ENCODE measurements at places on chromosomes 5 and 9.
A peak's percentile ranks its signal among the peaks of the same experiment; 100 is the strongest.

GRCh38 chr9:2567922-2568321, 53.7 kb upstream of the VLDLR start:
- DNase-seq, result no peak

DNA sequence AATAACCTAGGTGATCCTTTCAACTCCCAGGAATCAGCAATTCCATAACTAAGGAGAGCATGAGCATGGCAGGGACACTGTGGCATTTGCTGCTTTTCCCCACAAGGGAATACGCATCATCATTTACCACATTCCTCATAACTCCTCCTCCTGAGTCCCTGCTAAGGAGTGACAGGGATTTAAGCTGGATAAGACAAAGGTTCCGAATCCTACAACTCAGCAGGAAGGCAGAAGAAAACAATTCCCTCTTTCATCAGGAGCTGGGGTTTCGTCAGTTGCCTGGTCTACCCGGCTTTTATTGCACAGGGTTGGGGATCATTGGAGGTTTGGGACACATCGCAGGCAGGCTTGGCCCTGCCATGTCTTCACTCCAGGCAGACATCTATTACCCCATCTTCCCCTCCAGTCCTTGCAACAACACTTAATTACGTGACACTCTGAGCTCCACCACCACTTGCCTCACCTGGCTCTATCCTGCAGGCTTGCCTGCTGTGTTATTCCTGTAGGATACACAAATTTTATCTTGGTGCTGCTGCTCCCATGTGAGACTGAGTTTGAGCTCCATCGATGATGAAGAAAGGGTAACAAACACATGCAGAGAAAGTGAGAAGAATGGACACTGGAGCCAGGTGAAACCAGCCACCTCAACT, 563.0 kb upstream of the KLF4 start:
- DNase-seq, result no peak

DNA sequence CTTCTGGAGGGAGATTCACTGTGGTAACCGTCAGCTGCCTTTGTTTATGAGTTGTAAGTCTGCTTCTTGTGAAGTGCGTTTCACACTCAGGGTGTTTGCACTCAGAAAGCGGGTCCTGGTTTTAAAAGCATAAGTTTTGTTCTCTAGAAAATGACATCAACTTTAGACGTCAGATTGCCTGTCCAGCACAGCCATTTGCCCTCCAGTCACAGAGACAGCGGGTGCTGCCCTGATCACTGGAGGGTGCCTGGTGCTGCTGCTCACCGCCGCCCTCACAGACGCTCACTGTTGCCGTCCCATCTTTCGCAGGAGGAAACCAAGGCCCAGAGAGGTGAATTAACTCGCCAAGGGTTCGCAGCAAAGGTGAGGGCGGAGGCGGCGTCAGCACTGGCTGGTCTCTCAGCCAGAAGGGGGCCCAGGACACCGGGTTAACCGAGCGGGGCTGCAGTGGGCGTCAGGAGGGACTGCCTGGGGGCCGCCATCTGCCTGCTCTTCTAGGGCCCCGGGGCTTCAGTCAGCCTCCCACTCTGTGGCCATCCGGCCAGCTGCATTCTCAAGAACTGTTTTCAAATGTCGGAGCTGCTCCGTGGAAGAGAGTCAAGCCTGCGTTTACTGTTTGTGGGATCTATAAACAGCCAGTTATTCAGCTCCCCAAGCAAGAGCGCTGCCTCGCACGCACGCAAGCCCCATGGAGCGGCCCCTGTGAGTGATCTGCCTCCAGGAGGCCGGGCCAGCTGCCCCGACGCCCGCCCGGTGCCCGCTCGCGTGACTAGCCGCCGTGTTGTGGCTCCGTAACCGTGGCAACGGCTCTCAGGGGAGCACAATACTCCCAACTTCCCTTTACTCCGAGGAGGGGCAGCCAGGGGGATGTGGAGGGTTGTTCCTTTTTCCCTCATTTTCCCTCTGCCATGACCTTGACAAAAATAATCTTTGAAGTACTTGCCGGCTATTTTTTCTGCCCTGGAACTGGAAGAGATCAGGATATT, 43.4 kb upstream of the EXOC3 start:
- DNase-seq, result peak; percentile 87

- no peak for DNase-seq
These were observed 87.0 kb downstream of the RXRA start for GRCh38 chr9:134413112-134413715.

DNA sequence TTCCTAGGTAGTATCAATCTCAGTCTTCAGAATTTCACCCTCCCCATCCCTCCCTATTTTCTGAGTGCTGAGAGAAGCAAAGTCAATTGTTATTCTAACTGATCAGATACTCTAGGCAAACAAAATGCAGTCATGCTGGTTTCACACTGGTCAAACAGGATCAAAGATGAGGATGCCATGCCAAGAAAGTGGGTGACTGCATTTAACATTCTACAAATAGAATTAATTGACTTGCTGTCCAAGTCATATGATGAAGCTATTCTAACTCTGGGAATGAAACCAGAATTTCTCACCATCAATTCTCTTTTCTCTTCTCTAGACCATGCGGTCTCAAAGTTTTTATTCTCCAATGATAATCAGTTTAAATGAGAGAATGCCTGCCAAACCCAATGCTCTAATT, 112.5 kb downstream of the CTNND2 start:
- DNase-seq, result no peak

GRCh38 chr9:129560881-129561306, 60.0 kb downstream of the C9orf50 start:
- DNase-seq, result peak; percentile 0

DNA sequence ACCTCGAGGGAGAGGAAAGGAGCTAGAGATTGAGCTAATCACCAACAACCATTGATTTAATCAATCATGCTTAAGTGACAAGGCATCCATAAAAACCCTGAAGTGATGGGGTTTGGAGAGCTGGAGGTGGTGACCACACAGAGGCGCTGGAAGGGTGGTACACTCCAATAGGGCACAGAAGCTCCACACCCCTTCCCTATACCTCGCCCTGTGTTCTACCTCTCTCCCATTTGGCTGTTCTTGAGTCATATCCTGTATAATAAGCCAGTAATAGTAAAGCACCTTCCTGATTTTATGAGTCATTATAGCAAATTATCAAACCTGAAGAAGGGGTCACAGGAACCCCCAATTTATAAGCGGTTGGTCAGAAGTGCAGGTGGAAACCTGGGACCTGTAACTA, 18.3 kb downstream of the ACTL7B start:
- DNase-seq, result no peak

GRCh38 chr5:130141659-130142320, 237.5 kb downstream of the CHSY3 start:
- peak; percentile 35 for DNase-seq

GRCh38 chr5:122940890-122941289, 95.5 kb downstream of the SNX24 start:
- no peak for DNase-seq

DNA sequence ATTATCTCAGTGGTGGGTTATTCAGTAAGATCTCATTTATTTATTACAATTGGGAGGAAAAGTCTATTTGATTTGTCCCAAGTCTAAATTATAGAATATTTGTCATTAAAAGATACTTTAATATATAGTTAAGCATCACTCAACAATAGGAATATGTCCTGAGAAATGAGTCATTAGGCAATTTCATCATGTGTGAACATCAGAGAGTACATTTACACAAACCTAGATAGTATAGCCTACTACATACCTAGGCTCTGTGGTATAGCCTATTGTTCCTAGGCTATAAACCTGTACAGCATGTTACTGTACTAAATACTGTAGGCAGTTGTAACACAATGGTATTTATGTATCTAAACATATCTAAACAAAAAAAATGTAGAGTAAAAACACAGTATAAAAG, 135.0 kb upstream of the RASA1 start:
- DNase-seq, result no peak

DNA sequence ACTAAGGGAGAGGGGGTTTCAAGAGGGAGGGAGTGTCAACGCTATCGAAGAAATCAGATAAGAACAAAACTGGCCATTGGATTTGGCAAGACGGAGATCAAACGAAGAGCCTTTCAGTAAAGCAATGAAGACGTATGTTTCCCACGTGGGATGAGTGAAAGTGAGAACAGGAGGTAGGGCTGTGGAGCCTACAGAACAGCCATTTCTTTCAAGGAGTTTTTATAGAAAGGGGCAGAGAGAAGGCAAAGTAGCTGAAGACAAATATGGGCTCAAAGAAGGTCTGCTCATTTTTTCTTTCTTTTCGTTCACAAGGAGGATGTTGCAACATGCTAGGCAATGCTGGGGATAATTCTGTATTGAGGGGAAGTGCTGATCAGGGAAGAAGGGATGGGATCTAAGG, 98.3 kb downstream of the SUSD1 start:
- no peak for DNase-seq

GRCh38 chr5:61768692-61769281, 436.7 kb downstream of the ZSWIM6 start:
- DNase-seq, result peak; percentile 20

GRCh38 chr5:33939556-33940262, 3.5 kb downstream of the RXFP3 start:
- no peak for DNase-seq

DNA sequence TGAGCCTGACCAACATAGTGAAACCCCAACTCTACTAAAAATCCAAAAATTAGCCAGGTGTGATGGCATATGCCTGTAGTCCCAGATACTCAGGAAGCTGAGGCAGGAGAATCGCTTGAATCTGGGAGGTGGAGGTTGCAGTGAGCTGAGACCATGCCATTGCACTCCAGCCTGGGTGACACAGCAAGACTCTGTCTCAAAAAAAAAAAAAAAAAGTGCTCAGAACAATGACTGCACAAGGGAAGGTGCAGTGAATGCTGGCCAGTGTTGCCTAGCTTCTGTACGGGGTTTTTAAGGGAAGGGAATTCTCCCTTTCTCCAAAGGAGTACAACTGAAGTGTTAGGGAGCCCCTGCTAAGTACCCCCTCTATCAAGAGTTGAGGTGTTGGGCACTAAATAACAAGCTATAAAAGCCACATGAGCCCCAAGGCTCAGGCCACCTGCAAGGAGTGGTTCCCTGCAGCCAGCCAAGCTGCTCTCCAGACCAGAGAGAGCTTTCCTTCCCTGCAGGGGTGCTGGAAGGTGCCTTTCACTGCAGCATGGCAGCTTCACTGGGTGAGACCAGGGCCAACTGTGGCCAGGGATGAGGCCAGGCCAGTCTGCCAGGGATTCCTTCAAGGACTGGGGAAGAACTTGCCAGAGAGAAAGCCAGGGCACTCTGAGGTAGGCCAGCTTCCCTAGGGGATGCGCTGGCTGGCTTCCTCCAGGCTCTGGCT, 14.8 kb downstream of the GADD45G start:
- DNase-seq, result no peak

GRCh38 chr9:112819635-112820496, 69.3 kb downstream of the SNX30 start:
- peak; percentile 36 for DNase-seq

- no peak for DNase-seq
These were observed 104.3 kb downstream of the TRPM6 start for GRCh38 chr9:74783408-74783807.

GRCh38 chr9:118595719-118596305, 773.4 kb downstream of the BRINP1 start:
- DNase-seq, result peak; percentile 34

DNA sequence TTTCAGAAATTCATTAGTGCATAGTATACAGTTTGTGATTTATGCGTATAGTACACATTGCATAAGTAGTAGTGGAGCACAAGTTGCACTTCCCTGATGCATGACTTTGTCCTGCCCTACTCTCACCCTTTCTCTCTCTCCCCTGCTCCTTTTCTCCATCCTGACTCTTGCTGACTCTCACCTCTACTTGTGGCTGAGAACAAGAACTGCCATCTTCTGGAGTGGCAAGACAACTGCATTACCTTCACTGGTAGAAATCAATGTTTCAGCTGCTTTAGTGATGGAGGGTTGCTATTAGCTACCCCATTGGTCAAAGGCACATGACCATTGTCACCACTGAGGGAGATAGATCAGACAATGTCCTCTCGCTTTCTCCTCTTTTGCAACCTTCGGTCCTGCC, 26.9 kb downstream of the SPEF2 start:
- no peak for DNase-seq

GRCh38 chr5:62596096-62596495, 17.5 kb downstream of the LRRC70 start:
- no peak for DNase-seq

DNA sequence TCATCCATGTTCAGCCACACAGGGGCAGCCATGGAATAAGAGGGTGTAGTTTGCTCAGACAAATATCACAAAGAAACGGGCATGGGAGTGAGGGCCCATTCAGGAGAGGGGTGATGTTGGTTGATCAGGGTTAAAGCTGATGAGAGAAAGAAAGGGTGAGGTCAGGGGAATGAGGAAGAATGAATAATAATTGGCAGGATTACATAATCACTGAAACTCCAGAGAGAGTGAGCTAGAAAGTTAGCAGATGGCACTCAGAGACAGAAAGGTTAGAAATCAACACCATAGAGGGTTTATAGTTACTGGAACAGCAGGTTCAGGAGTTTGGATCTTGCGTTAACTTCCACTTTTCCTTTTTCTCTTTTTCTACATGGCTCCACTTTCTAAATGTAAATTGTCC, 113.9 kb downstream of the TAF11L14 start:
- no peak for DNase-seq

- DNase-seq, result no peak
These were observed 172.4 kb downstream of the PBX3 start for GRCh38 chr9:125919565-125919964.

GRCh38 chr9:37061768-37062167, 27.7 kb upstream of the PAX5 start:
- no peak for DNase-seq

GRCh38 chr5:94391996-94392395, 226.4 kb downstream of the KIAA0825 start:
- no peak for DNase-seq

- DNase-seq, result no peak
These were observed 394.5 kb downstream of the ICE1 start for GRCh38 chr5:5816960-5817359.

- DNase-seq, result no peak
These were observed 16.3 kb upstream of the PRR16 start for GRCh38 chr5:120447706-120448239.

- DNase-seq, result no peak
These were observed 57.8 kb downstream of the C9orf153 start for GRCh38 chr9:86201474-86202337.

DNA sequence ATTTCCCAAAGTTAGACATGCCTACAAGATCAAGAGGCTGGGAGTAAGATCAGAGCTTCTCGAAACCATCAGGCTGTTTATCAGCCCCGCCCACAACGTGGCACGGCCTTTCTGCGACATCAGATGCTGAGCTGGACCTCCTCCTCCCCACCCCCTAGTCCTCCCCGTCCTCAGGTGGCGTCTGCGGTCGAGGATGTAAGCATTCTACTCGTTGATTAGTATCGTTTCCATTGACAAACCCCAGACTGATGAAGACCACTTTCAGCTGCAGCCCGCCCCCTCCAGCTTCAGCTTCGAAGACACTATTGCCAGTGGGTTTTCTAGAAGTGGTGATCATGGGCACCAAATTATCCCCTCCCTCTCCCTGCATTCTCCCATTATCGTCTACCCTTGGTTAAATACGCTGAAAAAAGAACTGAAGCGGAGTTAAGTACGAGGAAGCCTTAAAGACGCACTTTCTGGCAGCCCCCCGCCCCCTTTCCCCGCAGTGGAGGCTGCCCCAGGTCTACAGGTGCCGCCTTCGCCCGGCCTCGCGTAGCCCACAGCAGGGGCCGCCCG, 1.1 kb downstream of the PPIC start:
- DNase-seq, result peak; percentile 30

All from nephron progenitor cell (in vitro differentiated cells).